ENCODE measurements at places on chromosomes 6 and 20. TPM values are rescaled to one million over a fixed set of nuclear protein-coding genes. Genes with fewer than 3 reads are reported as not detected.

GRCh38 chr20:46995561-46996142 is 101.0 kb downstream of the EYA2 start:
- no peaks in the 10 kb centered on the region for H3K36me3 ChIP-seq
- H3K4me1 ChIP-seq = peaks cover 5% of the 10 kb centered on the region
- no peak for ATAC-seq
- no peak overlapping the region for H3K27ac ChIP-seq
- peaks cover 57% of the 10 kb centered on the region for H3K27me3 ChIP-seq
- H3K4me3 ChIP-seq = no peak overlapping the region

- no peak overlapping the region for H3K27ac ChIP-seq
- H3K4me1 ChIP-seq = peaks cover 2% of the 10 kb centered on the region
- H3K4me3 ChIP-seq = no peak overlapping the region
- no peak for ATAC-seq
- H3K36me3 ChIP-seq = no peaks in the 10 kb centered on the region
- H3K27me3 ChIP-seq = peaks cover 86% of the 10 kb centered on the region
Measured at GRCh38 chr20:63096681-63097335, 90.0 kb upstream of the BHLHE23 start.

DNA sequence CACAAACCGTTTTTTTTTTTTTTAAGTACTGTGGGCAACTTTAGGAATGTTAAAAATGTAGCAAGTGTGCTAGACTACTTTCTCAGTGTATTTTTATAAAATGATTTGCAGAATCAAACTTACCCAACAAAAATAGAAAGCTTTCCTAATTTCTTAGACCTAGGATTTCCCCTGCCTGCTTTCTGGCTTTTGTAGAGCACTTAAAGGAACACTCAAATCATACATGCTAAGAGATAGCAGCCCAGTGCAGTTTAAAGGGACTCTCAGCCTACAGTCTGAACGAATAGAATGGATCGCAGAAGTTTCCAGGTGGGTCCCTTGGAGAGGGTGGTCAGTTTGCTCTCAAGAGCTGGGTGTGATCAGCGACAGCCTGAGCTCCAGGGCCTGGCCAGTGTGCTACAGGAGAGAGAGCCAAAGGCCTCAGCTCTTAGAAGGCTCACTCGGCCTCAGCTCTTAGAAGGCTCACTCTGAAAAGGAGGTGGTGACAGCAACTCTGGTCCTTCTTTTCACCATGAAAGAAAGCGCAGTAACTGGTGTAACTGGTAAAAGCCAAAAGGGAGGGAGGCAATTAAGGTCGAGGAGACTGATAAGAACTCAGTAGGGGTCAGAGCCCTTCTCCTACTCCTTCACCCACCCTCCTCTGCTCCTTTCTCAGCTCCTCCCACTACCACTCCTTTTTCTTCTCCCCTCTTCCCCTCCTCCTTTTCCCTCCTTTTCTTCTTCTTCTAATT is 142.4 kb downstream of the ZFP64 start:
- H3K4me1 ChIP-seq = no peaks in the 10 kb centered on the region
- no peak overlapping the region for H3K27ac ChIP-seq
- no peaks in the 10 kb centered on the region for H3K36me3 ChIP-seq
- H3K27me3 ChIP-seq = no peaks in the 10 kb centered on the region

CDH4 gene
- 0.42 TPM for total RNA-seq

- H3K4me1 ChIP-seq = peaks cover 41% of the 10 kb centered on the region
- H3K4me3 ChIP-seq = no peak overlapping the region
- no peaks in the 10 kb centered on the region for H3K36me3 ChIP-seq
- H3K27ac ChIP-seq = no peak overlapping the region
Measured at GRCh38 chr6:126033696-126034095, 47.4 kb downstream of the TRMT11 start.

KCNQ2 gene
- total RNA-seq = not detected

RBBP8NL gene
- 0.20 TPM for total RNA-seq

UBE2V1 gene
- 104 TPM for total RNA-seq

DNA sequence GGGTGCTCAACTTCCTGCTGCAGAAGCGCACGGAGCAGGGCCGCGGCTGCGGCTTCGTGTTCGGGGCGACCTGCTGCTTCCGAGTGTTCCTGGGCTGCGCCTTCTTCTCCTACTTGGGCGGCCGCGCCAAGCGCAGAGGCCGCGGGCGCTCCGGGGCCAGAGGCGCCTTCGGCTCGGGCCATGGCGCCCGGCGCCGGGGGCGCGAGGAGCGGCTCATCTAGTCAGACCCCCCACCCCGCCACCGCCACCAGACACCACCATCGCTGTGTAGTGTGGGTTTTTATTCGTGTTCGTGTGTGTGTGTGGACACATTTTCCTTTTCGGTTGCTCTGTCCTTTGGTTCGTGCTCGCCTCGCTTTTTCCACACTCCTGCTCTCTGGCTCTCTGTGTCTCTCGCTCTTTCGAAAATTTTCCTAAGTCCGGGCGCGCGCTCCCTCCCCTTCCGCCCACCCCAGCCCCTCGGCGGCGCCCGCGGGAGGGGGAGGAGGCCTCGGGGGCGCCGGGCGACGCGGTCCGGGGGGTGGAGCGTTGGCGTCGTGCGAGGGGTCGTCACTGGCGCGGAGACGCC is 38.1 kb downstream of the GNAS start:
- H3K4me1 ChIP-seq = no peaks in the 10 kb centered on the region
- no peaks in the 10 kb centered on the region for H3K27me3 ChIP-seq
- H3K4me3 ChIP-seq = peak overlapping the region; percentile 39
- H3K27ac ChIP-seq = peak overlapping the region; percentile 98
- peak; percentile 72 for ATAC-seq

CNBD2 gene
- 6.8 TPM for total RNA-seq

AARS2 gene
- 7.0 TPM for total RNA-seq

DNA sequence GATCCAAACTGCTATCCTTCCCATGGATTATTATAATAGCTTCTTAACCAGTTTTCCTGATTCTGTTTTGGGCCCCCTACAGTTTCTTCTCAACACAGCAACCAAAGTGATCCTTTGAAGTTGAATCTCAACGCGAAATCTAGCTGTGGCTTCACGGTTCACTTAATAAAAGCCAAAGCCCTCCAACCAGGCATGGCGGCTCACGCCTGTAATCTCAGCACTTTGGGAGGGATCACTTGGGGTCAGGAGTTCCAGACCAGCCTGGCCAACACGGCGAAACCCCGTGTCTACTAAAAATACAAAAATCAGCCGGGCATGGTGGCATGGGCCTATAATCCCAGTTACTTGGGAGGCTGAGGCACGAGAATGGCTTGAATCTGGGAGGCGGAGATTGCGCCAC is 3.3 kb downstream of the RMND1 start:
- no peaks in the 10 kb centered on the region for H3K27me3 ChIP-seq
- no peak for ATAC-seq
- peaks cover 39% of the 10 kb centered on the region for H3K4me1 ChIP-seq
- H3K4me3 ChIP-seq = no peak overlapping the region
- H3K36me3 ChIP-seq = no peaks in the 10 kb centered on the region

GRCh38 chr6:6002005-6002847 is 4.5 kb downstream of the NRN1 start:
- H3K4me1 ChIP-seq = peaks cover 27% of the 10 kb centered on the region
- ATAC-seq = no peak
- no peaks in the 10 kb centered on the region for H3K36me3 ChIP-seq

- H3K36me3 ChIP-seq = no peaks in the 10 kb centered on the region
- no peak for ATAC-seq
- no peak overlapping the region for H3K27ac ChIP-seq
- peak overlapping the region; percentile 47 for H3K4me3 ChIP-seq
Measured at GRCh38 chr20:17228624-17229061, 1.8 kb downstream of the PCSK2 start.

CGA gene
- not detected for total RNA-seq

GRCh38 chr6:87794922-87795885 is 93.2 kb upstream of the AKIRIN2 start:
- no peak overlapping the region for H3K27ac ChIP-seq
- no peaks in the 10 kb centered on the region for H3K4me1 ChIP-seq
- H3K36me3 ChIP-seq = no peaks in the 10 kb centered on the region

MLN gene
- total RNA-seq = not detected

DNA sequence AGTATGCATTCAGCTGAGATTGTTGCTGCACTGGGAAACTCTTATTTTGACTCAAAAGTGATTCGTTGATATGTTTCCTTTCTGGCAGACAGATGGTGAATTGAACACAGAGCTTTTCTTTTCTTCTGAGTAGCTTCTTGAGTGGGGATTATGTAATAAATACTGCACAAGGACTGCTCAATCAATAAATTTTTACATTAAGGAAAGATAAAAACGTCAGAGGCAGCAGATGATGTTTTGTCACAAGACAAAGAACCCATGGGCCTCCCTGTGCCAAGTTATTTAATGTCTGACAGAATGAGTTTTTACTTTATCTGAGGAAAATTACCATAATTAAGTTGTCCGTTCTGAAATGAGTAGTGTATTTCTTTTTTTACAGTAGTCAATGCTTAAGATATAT is 460.3 kb downstream of the UTRN start:
- H3K4me3 ChIP-seq = no peak overlapping the region
- ATAC-seq = no peak
- no peaks in the 10 kb centered on the region for H3K4me1 ChIP-seq
- peaks cover 13% of the 10 kb centered on the region for H3K36me3 ChIP-seq

DNA sequence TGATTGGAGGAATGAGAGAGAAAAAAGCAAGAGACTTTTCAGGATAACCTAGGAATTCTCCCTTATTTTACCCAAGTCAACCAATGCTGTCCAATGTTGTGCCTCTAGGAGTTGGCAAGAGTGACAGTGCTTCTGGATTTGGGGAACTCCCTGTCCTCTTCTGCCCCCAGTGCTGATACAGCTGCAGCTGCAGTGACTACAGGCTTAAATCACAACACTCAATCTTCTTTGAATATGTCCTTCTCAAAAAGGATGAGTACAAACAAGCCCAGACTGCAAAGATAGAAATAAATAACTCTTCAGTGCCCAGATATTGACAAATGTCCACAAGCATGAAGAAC is 141.0 kb upstream of the COL21A1 start:
- H3K27ac ChIP-seq = no peak overlapping the region
- ATAC-seq = no peak
- H3K27me3 ChIP-seq = no peaks in the 10 kb centered on the region
- H3K4me1 ChIP-seq = peaks cover 53% of the 10 kb centered on the region

SLPI gene
- total RNA-seq = 65.3 TPM

PTPRT gene
- not detected for total RNA-seq

DNA sequence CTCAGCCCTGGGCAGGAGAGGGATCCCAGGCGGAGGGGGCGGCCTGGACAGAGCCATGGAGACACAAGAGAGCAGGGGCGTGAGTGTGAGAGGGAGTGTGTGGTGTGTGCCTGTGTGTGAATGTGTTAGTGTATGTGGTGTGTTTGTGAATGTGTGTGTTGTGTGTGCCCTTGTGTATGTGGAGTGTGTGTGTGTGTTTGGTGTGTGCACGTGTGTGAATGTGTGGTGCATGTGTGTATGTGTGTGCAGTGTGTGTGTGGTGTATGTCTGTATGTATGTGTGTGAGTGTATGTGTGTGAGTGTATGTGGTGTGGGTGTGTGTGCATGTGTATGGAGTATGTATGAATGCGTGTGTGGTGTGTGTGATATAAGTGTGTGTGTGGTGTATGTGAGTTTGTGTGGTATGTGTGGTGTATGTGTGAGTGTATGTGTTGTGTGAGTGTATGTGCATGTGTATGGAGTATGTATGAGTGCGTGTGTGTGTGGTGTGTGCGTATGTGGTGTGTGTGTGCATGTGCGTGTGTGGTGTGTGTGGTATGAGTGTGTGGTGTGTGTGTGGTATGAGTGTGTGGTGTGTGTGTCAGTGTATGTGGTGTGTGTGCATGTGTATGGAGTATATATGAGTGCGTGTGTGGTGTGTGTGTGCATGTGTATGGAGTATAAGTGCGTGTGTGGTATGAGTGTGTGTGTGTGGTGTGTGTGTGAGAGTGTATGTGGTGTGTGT is 175.2 kb upstream of the AFDN start:
- H3K4me1 ChIP-seq = peaks cover 11% of the 10 kb centered on the region
- ATAC-seq = no peak
- peaks cover 27% of the 10 kb centered on the region for H3K27me3 ChIP-seq
- H3K36me3 ChIP-seq = no peaks in the 10 kb centered on the region
- H3K4me3 ChIP-seq = no peak overlapping the region
- H3K27ac ChIP-seq = no peak overlapping the region

DNA sequence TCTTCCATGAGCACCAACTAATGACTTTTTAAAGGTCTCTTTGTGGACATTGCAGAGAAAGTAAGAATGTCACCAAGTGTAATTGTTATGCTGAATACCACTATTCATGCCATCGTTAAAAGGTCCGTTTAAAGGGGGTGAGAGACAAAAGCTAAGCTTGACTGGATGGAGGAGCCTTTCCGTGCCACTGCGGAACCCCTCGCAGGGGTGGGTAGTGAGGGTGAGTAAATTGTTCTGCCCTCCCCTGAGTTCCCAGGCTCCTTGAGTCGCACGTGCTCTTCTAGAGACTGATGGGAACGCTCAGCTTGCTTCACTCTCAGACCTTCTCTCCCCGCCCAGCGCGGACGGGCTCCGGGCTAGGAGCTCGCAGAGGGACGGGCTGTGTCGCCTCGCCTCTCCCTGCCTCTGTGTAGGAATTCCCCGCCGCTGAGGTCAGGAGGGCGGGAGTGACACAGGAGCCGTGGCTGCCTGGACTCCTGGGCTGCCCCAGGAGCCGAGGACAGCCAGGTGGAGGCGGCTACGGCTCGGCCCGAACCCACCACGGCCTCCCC is 314.8 kb upstream of the QKI start:
- no peaks in the 10 kb centered on the region for H3K27me3 ChIP-seq
- no peak for ATAC-seq
- no peaks in the 10 kb centered on the region for H3K36me3 ChIP-seq
- no peaks in the 10 kb centered on the region for H3K4me1 ChIP-seq
- H3K4me3 ChIP-seq = no peak overlapping the region

DNA sequence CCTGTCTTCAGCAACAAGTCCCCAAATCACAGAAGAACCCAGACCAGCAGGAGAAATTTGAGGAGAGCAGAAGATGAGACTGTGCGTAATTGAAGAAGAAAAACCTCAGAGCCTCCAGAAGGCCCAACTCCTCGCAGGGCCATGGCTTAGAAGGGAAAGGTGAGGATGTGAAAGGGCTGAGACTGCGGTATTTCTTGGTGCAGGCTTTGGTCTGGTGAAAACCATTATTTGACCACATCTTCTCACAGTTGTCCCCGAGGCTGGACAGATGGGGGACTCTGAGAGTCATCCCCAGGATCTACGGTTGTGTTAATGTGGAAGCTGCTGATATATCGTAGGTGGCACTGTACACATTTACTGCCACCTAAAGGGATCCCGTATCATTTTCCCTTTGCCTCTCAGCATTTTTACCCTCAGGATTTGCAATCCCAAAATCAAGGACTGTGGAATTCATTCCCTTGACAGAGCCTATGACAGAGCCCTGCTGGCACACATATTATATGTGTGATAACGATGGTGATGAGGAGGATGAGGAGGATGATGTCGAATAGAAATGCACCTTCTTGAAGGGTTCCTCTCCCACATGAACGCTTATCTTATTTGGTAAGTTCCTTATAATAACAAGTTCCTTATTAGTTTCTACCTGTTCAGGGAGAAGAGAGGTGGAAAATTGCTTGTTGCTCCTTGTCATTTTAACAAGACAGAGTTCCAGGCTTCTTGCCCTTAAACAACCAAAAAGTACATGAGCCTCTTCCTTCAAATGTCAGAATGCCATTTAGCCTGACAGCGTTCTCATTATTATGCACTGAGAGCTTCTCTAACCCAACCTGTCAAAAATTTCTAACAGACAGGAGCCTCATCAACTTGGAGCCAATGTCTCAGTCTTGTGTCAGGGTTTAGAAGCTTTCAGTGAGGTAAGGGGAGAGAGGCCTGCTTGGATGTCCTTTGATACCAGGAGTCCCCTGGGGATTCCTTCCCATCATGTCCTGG is 135.8 kb downstream of the PXDC1 start:
- H3K4me1 ChIP-seq = no peaks in the 10 kb centered on the region
- H3K36me3 ChIP-seq = no peaks in the 10 kb centered on the region
- no peak overlapping the region for H3K4me3 ChIP-seq
- no peak for ATAC-seq
- H3K27ac ChIP-seq = no peak overlapping the region
- H3K27me3 ChIP-seq = no peaks in the 10 kb centered on the region

Measured in gastroesophageal sphincter (tissue), 4 donors.